ENCODE measurements at places on chromosomes 16 and 17. TPM values are rescaled to one million over a fixed set of nuclear protein-coding genes. Genes with fewer than 3 reads are reported as not detected.
A peak's percentile ranks its signal among the peaks of the same experiment; 100 is the strongest.

Gene CES3
- 1.5 TPM for total RNA-seq

Gene EFCAB13
- 0.66 TPM for total RNA-seq

Gene OR1F1
- total RNA-seq = 0.32 TPM

Gene ZG16
- not detected for total RNA-seq

Gene UMOD
- not detected for total RNA-seq

DNA sequence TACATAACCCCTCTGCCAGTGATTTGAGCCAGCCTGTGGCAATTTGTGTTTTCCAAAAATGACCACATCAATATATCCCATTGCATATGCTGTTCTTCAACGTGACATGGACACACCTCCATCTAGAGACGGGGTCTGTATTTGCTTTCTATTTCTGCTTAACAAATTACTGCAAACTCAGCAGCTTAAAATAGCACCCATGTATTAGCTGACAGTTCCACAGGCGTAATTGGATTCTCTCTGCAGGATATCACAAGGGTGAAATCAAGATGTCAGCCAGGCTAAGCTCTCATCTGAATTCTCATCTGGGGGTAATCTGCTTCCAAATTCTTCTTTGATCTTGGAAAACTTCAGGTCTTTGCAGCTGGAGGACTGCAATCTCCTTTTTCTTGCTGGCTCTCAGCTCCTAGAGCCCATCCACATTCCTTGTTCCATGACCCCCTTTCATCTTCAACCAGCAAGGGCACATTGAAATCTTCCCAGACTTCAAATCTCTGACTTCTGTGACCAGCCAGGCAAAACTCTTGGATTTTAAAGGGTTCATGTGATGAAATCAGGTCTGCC, 8.2 kb downstream of the KRT9 start:
- no peak for DNase-seq

DNA sequence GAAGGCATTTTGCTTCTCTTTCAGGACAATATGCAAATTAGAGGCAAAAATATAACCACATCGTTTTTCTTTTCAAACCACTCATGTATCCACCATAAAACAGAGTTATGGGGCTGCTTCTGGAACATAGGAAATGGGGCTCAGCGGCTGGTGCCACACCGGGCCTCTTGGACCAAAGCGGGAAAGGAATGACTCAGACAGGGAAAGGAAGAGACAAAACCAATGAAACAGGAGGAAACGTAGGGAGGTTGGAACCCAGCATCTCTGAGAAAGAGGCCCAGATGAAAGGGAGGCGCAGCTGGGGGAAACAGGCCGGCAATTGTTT, 28.5 kb downstream of the CUEDC1 start:
- no peak for DNase-seq

DNA sequence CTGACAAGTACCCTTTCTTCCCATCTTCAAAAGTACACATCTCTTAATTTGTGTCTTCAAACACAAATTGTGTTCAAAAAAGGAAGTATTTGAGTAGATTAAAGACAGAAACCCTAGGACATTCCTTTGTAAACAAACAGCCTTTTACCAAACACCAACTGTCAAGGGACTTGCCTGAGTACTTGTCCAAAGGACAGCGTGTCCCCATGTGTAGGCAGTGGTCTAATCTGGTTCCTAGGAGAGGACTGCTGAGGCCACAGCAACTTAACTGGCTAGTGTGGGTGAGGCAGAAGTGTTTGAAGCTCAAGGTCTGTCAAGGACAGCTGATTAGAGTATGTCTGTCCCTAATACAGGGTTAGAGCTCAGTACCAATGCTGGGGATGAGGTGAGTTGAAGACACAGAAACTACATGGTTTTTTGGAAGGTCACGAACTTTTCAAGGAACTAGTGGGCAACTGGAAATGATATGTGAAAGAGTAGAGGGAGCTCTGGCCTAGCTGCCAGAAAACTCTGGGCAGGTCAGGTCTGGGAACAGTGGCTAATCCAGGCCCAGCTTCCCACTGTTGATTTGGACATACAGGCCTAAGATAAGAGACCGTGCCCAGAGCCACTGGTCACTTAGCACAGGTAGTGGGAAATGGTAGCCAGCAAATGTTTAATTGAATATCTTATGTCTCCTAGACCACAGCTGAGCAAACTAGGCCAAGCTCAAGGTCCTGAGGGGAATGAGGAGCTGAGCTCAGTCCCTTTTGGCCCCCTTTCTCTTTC, 10.1 kb downstream of the HMOX2 start:
- DNase-seq = no peak

DNA sequence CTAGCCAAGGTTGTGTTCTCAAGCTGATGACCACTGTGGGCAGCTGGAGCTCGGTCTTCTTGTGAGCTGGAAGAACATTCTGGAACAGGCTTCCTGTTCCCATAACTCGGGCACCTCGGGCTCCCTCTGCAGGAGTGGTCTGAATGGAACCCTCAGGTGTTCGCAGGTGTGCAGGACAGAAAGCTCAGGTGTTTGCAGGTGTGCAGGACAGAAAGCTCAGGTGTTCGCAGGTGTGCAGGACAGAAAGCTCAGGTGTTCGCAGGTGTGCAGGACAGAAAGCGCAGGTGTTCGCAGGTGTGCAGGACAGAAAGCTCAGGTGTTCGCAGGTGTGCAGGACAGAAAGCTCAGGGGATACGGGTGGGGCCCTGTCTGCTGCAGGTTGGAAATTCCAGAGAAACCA, 109.0 kb upstream of the CACNG5 start:
- no peak for DNase-seq

DNA sequence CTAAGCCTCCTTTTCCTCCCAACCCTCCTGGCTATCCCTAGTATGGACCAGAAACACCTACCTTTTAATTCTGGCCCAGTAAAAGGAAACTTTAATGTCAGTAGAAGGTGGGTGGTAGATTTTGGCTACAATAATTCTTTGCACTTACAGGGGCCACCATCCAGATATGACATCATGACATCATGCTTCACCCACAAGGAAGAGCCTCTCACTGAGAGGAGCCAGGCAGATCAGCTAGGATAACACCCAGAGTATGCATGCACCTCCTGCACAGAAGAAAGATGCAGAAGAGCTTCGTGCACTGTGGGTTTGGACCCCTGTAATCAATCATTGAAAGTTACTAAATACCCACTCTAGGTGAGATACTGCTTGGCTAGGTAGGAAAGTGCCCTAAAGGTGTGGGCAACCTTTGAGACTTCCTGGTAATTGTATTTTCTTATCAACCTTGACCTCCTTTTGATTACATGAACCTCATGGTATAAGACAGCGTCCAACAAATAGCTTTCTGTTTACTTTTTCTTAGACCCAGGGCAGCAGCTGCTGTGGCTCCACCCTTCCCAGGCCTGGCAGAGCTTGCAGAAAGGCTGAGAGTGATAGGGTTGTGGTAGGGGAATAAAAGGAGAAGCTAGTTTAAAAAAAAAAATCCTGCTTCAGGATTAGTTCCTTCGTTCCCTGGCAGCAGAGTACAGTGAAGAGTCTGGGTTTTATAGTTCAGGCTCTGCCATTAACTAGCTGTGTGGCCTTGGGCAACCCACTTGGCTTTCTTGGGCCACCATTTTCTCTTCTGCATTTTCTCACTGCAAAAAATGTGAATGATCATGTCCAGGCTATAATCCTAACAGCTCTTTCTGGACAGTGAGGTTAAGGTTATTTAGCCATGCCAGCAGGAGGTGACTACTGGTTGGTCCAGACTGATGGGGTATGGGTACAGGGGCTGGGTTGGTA, 6.2 kb downstream of the MAP3K14 start:
- DNase-seq = no peak

DNA sequence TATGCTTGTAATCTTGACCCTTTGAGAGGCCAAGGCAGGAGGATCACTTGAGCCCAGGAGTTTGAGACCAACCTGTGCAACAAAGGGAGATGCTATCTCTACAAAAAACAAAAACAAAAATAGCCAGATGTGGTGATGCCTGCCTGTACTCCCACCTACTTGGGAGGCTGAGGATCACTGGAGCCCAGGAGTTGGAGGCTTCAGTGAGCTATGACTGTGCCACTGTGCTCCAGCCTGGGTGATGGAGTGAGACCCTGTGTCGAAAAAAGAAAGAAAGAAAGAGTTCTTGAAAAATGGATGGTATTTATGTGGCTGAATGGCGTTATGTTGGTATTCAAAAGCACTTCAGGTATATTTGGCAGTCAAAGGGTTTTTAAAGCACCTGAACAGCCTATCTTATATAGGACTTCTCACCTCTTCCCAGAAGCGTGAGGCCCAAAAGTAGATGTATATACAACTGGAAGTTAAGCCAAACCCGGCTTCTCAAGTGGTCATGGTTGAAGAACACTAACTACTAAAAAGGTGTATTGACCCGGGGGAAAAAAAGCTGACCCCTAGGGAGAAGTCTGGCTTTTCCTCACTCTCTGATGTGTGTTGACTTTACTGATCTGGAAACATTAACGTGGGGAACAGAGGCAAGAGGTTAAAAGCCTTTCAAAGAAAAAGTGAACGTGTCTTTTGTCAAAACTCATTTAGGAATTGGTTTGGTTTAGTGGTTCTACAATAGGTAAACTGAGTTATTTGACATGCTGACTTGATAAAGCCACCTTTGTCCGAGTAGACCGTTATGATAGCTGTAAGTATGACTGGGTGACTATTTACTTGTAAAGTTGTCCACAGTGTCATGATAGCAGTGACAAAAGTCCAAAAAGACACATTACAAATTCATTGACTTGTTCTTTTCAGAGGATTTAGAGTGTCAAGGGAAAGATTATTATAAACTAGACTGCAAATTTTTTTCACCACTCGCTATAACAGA, 183.4 kb downstream of the IRX3 start:
- DNase-seq = no peak

GRCh38 chr16:74268372-74268782, 28.2 kb upstream of the PSMD7 start:
- DNase-seq = no peak

- DNase-seq = no peak
Measured at GRCh38 chr17:32498391-32498790, 11.6 kb downstream of the CDK5R1 start.

DNA sequence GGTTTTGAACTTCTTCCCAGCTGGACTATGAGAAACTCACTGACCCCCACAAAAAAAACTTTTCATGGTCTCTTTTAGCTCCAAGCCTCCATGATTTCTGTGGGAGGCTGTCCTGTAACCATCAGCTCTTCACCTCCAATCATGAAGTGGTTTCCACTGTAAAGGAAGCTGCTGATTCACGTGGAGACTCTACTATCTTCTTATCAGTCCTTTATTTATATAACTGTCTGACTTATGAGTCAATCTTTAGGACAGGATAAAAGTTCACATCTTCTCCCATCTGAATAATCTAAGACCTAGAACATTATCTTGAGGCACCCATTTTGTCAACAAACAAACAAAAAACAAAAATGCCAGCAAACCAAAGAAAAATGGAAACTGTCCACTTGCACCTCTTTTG, 409.9 kb downstream of the SLC39A11 start:
- DNase-seq = peak; percentile 67

- no peak for DNase-seq
Measured at GRCh38 chr17:82090549-82091263, 7.3 kb downstream of the FASN start.

- DNase-seq = no peak
Measured at GRCh38 chr16:1130382-1130781, 22.5 kb upstream of the CACNA1H start.
